NCI-H748 treated with DMSO at 0.1 percent for 48 hours (cell line): ENCODE measurements at places on chromosomes 16 and 17.

- no peak for DNase-seq
These were observed 48.1 kb upstream of the GOSR1 start for GRCh38 chr17:30429155-30429554.

DNA sequence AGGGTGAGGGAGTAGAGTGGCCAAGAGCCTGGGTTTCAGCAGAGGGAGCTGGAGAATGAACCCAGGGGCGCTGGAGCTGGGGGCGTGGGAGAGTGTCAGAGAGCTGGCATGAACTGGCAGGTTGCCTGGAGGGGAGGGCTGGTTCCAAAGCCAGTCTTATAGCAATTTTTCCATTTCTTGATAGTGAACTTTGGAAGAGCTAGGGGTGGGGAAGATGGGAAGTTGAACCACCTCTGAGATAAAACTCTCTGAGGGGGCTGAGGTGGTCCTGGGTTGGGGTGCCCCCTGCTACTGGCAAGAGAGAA lies 36.9 kb downstream of the ADGRG5 start:
- DNase-seq, result no peak

- no peak for DNase-seq
These were observed 9.2 kb downstream of the HSBP1 start for GRCh38 chr16:83817022-83817421.

DNA sequence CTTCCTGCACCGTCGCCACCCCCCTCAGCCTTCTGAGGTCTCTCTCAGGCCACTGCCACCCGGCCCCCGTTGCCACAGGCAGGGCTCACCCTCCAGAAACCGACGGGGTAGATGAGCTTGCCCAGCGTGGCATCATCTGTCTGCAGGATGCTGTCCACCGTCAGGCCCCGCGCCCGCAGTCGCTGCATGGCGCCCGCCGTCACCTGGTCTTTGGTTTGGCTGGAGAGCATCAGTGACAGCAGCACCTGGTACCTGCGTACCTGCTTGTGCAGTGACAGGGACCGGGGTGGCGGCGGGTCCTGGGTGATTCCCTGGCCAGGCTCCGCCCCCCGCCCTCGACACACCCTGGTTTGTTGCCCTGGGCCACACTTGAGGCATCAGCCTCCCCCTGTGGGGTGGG lies 3.1 kb downstream of the NTHL1 start:
- no peak for DNase-seq

- no peak for DNase-seq
These were observed 30.3 kb downstream of the IRF8 start for GRCh38 chr16:85929259-85929721.

DNA sequence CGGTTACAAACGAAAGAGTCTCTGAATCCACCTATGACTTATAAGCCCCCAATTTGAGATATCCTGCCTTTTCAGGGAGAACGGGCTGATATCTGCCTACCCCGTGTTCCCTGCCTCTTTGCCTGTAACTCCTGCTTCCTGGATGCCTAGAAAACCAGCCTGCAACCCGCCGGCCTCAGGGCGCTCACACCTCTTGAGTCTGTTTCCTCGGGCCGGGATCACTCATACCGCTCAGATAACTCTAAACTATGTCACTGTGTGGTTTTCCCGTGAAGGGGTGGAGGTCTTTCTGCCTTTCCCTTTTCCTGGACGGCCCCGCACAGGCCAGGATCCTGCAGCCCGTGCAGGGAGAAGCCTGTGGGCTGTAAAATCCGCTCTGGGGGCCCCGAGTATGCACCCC lies 10.4 kb downstream of the RPUSD1 start:
- DNase-seq, result no peak

DNA sequence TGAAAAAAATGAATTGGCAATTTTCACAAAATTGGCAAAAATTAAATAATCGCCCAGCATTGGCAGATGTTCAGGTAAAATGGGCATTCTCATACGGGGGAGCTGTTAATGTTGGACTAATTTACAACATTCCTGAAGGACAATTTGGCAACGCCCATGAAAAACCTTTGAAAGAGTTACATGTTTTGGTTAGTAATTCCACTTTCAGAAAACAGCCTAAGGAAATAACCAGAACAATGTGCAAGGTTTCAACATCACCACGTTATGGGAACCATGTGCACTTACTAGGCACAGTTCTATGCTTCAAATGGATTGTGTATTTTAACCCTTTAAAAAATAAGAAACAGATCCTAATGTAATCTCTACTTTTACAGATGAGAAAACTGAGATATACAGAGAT lies 62.7 kb downstream of the CDYL2 start:
- DNase-seq, result no peak

DNA sequence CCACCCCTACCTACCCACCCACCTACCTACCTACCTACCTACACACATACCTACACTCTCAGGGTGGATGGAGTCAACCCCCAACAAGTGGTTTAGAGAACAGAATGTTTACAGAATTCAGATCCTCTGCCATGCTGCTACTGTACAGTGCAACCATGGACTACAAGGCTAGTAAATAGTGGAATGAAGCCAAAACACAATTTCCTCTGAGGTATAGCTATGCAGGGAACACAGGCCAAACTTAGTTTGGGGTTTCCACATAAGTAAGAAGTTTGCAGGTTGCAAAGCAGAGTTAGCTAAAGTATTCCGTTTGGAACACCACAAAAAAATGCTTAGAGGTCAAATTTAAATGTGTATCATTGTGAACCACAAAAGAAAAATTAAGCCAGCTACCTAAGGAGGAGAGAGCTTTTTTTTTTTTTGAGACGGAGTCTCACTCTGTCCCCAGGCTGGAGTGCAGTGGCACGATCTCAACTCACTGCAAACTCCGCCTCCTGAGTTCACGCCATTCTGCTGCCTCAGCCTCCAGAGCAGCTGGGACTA lies 2.7 kb upstream of the AP1G1 start:
- no peak for DNase-seq

- DNase-seq, result no peak
These were observed 98.9 kb upstream of the NLRP1 start for GRCh38 chr17:5683241-5683640.

DNA sequence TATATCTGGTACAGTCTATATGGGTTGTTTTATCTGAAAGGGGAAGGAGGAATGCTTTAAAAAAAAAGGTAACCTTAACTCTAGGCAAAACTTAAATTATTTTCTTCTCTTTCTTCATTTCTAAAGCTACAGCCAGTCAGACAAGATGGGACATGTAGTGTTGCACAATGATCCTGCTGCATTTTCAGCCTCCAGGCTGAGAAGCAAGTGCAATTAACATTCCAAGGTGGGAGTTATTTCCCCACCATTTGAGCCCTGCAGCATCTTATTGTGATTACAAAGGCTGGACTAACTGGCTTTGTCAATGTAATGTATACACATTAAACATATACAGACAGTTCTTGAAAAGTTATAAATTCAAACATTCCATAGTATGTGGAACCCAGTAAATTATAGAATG lies 22.6 kb upstream of the NF1 start:
- no peak for DNase-seq

DNA sequence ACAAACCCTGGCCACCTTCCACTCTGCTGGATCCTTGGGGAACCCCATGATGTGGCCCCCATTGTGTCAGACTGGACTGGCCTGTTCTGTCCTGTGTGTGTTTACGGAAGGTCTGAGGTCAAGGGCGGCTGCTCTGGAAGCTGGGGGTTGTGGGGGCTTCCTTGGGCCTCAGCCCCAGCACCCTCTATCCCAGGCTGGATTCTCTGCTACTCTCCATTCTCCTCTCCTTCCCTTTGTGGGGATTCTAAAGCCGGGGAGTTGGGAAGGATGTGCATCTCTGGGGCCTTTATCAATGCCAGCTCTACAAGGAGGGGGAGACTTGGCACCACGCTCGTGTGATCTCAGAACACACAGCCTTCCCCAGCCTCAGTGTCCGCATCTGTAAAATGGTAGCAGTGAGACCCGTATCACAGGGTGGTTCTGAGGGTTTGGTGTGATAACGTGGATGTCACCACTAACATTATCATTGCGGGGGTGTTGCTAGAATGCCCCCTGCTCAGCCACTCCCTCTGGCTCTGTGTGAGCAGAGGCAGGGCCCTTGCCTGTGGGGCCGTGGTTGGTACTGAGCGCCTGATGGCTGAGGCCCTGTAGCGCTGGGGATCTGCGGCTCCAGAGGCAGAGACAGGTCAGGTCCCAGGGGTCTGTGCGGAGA lies 18.1 kb downstream of the ADGRG1 start:
- DNase-seq, result no peak

DNA sequence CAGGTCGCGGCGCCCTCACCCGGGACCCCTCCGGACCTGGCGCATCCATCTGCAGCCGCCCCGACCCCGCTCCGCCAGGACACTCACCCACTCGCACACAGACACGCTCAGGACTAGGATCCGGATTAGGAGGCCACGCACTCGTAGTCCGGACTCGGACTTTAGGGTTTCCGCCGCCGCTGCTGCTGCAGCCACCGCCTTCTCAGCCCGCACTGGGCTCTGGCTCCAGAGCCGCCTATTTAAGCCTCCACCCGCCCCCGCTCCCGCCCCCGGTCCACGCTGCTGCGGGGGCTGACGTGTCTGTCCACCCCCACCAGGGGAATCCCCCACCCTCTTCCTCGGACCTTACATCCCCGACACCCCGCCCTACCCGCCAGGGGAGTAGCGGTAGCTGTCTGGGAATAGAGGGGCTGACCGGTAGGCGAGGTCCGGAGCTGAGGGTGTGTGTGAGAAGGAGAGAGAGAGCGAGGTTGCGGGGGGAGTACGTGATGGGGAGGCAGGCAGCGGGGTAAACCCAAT lies at the start of gene RRAD:
Gene RRAD, minus strand, starts transcription at position 214 of the 519 bp plus-strand sequence. CDS start 356 bp downstream, outside the sequence.
- DNase-seq, result no peak

DNA sequence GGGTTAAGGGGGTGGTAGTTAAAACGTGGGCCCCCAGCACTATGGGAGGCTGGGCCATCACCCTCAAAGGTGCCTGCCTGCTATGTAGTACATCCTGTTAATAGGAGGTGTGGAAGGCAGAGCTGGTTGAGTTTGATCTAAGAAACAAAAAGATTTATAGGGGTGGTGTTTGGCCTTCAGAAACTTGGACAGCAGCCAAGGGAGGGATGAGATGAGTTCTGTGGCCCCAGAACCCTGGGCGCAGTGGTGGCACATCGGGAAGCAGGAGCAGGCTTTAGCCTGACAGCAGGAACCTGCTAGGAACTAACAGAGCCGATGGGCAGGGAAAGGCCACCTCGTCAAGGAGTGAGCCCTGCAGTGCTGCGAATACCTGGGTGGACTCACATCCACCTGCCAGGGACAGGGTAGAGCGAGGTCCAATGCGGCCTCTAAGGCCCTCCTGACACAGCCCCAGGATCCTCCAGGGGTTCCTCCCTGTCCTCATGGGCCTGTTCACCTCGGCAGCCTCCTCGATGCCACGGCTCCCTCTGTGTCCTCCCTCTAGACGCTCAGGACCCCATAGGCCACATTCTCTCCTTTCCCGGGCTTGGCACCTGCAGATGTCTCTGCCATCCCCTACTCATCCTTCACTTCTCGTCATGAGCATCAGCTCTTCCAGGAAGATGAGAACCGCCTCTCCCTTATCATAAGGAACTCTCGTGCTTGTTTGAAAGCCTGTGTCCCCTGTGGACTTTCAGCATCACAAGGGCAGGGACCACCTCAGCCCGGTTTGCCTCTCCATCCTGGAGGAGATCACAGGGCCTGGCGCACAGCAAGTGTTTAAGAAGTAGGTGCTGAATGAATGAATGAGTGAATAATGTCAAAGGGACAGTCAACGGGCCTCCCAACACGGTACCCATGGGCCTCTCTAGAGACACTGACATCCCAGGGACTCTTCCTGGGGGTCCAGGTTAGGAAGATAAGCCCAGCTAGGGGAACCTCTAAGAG lies 103.5 kb upstream of the TNRC6C start:
- DNase-seq, result no peak

GRCh38 chr16:11791144-11791828 lies 5.8 kb downstream of the ZC3H7A start:
- no peak for DNase-seq
